Activated naive CD4-positive, alpha-beta T cell treated with anti-CD3 and anti-CD28 coated beads for 36 hours (primary cell): ENCODE measurements at places on chromosomes 12 and 14.

- no peak for DNase-seq
Observed at GRCh38 chr12:122090759-122091515, 12.4 kb downstream of the MLXIP start.

DNA sequence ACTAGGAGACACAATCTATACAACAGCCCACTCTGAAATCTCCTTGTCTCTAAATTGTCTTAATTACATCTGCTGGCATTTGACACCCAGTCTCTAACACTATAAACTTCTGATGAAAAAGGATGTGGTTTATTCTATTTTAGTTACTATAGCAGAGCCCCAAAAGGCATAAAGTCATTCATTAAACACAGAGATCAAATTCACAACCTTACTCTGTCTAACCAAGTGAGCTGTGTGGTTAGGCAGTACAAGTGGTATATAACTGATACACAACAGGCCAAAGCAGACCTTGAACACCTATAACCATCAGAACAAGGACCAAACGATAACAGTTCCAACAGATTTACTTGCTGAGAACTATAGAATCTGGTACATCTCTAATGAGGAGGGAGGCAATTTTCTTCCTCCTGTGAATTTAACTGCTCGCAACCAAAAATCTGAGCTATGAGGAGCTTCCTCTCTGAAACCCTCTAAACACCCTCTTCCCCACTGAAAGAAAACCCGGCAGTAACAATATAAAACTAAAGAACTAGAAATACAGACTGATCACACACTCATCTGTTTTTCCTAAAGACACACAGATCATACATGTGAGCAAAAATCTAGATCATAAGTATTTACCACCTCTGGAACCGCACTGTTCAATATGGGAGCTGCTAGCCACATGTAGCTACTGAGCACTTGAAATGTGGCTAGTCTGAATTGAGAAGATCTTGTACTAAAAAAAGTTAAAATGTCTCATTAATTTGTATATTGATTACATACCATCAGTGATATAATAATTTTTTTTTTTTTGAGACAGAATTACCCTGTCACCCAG, 17.7 kb downstream of the SPPL3 start:
- no peak for DNase-seq

DNA sequence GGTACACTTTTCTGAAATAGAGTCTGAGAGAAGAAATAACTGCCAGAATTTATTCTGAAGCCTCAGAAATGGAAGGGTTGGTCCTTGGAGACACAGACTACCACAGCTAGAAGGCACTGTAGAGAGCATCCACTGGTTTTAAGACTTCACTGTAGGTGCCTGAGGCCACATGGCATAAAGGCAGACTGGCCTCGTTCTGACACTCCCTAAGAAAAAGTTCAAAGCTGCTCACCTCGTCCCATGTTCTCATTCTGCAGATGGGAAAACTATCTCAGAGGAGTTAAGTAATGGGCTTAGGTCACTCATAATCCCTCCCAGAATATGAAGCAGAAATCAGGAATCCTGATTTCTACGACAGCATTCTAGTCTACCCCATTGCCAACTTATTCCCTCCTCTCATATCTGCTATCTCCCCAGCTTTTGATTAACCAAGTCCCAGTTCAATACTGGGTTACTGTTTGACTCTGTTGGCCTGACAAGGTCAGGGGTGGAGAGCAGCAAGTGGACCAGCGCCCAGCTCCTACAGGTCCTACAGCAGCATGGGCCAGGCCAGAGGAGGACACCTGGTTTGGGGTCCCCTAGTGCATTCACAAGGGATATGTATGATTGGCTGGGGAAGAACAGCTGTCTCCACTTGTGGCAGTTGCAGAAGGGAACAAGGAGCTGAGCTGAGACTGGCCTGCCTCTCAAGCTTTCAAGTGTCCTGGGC, 3.7 kb downstream of the ITGA5 start:
- DNase-seq, result no peak

DNA sequence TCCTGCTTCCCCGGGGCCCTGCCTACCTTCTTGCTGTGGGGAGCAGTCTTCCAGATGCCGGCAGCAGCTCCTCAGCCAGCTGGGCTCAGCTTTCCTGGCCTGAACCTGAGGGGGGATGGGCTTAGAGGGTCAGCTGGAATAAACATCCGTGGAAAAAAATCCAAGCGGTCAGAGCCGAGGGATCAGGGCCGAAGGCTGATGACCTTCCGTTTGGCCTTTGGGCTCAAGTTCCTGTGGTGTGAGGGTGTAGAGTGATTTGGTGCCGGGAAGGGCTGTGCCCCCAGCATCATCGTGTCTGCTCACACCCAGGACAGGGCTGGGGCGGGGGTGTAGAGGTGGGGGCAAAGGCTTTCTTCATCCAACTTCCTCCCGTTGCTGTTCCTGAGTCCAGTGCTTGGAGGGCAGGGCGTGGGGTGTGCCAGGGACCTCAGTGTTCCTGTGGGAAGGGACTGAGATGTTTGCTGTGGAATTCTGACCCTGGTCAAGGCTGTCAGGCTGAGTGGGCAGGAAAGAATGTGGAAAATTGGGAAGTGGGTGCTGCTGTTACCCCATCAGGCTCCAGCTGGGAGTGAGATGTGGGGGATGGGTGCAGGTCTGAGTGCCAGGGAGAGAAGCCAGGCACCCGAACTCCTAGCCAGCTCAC, 2.6 kb downstream of the SMIM41 start:
- DNase-seq, result no peak

DNA sequence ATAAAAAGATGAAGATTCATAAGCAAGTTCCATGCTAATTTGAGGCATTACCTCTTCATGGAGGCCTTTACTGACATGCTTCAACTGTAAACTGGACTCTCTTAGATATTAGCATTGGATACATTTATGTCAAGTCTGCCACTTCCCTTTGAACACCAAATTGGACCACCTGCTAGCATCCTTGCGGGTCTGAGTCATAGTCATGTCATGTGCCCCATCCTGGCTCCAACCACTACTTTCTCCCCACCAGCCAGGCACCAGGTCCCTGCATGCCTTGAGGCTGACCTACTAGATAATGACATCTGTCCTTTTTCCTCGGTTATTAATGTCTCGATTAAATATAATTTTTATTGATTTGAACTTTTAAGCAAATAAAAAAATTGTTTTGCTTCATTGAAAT, 32.9 kb upstream of the EEA1 start:
- DNase-seq, result no peak

DNA sequence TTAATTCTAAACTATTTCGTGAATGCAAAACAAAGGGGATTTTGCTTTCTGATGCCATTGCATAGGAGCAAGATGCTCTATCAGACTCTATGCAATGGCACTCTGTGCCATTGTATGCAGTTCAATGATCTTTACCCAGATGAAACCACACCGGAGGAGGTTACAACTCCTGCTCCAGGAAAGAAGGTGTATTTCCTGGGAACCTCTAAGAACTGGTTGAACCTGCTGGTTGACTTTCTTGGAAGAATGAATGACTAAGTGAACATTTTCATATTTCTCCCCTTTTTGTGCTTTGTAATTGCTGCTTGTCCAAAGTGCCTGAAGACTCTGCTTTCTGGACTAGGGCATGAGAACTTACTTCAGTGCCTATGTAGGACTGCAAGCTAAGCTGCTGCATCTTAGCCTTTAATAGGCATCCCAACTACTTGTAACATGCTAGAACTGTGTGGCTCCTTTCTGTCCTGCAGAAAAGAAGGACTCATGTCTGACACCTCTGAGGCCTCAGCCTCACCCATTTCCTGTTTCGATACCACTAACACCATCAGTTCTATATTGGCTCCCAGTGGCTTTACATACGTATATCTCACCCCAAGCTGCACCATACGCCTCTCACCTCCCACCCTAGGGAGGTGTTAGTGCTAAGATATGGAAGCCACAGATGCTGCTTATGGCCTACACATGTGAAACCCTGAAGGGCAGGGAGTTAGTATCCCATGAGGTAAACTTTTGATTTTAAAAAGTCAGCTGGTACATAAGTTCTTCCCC, 193.5 kb upstream of the CNOT2 start:
- DNase-seq, result no peak

- DNase-seq, result no peak
Observed at GRCh38 chr12:96824074-96824837, 82.8 kb upstream of the NEDD1 start.

GRCh38 chr12:67593041-67593440, 55.5 kb upstream of the DYRK2 start:
- no peak for DNase-seq

GRCh38 chr12:79191391-79191790, 326.8 kb downstream of the SYT1 start:
- DNase-seq, result no peak

DNA sequence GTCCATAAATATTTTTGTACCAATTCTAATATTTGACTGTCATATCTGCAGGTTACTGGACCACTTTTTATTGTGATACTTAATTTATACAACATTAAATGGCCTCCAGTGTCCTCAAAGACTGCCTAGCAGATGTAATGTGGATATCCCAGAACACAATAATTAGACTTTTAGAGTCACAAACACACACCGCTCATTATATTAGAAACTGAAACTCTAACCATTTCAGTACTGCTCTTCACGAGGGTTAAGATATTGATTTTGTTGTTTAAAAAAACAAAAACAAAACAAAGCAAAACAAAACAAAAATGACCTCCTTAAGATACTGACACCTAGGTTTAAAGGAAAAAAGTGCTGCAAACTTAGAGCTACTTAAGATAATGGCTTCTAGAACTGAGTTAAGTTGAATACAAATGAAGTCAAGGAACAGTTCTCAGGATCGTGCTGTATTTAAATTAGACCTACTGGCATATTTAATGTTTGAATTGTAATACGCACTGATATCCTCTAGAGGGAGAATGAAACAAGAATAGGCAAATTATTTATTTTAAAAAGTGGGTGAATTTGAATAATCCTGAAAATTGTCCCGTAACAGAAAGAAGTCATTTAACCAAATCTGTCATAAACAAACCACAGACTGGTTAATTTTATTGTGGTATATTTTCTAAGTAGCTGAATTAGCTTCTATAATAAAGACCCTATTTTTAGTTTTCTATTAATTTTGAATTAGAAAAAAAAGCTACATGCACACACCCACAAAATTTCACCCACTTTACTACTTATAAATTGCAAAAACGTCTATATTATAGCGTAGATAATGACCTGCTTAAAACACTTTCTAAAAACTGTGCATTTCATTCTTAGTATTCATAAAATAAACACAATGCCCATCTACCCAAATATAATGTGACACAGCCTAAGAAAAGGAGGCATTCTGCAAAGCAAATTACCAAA, 395.2 kb upstream of the DCN start:
- DNase-seq, result no peak
